ENCODE measurements at places on chromosomes 6 and 20. TPM values are rescaled to one million over a fixed set of nuclear protein-coding genes. Genes with fewer than 3 reads are reported as not detected.

NUDT3 gene
- total RNA-seq = 14.8 TPM

GRCh38 chr6:117399924-117400323, 25.8 kb downstream of the ROS1 start:
- no peak for DNase-seq

GRCh38 chr6:141736104-141736503, 396.6 kb upstream of the GJE1 start:
- no peak for DNase-seq

DNA sequence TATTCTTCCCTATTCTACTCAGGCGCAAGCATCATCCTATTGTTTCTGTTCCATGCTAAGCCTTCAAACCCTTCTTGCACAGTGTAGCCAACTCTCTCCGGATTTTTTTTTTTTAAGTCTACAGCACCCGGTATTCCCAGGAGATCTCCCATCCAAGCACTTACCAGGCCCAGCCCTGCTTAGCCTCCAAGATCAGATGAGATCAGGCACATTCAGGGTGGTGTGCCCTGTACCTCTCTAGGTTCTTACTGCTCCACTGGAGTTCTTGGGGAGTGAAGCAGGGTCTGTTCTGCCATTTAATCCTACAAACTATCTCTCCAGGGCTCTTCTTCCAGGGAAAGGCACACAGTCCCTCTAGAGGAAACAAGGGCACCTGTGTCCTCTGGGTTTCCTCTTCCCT, 14.9 kb upstream of the NUP153 start:
- DNase-seq = no peak

MAS1 gene
- not detected for total RNA-seq

- no peak for DNase-seq
Observed at GRCh38 chr6:37889051-37889450, 69.5 kb downstream of the ZFAND3 start.

- DNase-seq = no peak
Observed at GRCh38 chr6:52908526-52908925, 972 bp downstream of the GSTA3 start.

DNA sequence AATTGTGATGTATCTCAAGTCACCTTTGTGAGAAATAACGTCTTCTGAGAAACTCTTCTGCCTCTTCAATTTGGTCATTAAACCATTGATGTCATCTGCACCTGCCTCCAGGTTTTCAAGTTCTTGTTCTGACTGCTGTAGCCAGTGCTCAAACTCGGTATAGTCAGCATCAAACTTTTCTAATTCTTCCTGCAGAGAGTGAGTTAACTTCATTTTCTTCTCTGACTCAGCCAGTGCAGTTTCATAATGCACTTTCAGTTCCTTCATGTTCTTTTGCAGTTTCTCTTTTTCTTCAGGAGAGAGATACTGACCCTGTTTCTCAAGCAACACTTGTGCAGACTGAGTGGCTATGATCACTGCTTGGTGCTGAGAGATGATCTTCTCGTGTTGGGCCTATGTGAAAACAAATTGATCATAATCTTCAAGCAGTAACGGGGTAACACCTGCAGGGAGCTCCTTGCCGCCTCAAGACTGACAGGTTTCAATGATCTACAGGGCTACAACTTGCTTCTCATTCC, 48.8 kb downstream of the DST start:
- DNase-seq = peak; percentile 18

DNA sequence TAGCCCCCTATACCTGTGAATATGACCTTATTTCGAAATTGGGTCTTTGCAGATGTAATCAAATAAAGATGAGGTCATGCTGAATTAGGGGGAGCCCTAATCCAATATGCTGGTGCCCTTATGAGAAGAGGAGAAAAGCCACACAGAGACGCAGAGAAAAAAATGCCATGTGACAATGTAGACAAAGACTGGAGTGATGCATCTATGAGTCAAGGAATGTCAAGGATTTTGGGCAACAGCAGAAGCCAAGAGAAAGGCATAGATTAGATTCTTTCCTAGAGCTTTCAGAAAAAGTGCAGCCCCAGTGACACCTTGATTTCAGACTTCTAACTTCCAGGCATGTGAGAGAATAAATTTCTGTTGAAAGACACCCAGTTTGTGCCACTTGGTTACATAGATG, 47.4 kb upstream of the HS3ST5 start:
- no peak for DNase-seq

GRCh38 chr20:21682521-21682954, 22.9 kb upstream of the PAX1 start:
- no peak for DNase-seq

DNA sequence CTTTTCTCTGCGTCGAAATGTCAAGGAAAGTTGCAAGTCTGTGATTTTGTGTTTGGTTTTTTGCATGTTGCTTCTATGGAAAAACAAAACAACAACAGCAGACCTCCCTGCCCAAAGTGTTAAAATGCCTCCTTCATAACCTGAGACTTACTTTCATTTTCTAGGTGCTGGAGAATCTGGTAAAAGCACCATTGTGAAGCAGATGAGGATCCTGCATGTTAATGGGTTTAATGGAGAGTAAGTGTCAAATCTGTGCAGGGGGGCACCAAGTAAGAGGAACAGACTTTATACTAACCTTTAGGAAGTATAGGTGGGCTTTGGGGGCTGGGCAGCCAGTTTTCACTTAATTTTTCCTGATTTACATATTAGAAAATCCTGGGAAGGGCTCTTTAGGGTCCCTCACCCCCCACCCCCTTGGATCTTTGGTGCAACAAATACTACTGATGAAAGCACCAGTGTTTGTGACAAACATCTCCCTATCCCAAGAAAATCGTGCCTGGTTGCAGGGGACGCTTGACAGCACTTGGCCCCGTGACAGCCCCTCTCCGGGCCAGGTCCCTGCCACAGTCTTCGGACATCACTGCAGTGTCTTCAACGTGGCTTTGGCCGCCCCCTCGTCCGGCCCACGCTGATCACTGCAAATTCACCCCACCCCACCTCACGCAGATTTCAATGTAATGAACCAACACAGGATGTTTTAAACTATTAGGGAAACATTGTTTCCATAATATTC, 43.1 kb downstream of the GNAS start:
- DNase-seq = no peak

DNA sequence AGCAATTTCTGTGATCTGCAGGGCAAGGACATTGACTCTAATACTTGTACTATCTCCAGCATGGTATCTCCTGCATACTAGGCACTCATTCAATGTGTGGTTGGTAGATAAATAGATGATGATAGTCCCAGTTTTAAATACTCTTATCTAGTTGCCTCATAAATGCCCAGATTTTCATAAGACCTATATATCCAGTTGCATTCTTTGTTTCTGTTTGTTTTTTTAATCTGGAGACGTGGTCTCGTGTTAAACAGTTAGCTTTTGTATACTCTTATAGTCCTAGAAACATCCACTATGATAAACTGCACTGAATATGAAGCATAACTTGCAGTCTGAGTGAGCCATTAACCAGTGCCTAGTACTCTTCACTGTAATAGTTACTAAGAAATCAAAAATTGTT, 35.5 kb upstream of the SUMO4 start:
- DNase-seq = no peak

DNA sequence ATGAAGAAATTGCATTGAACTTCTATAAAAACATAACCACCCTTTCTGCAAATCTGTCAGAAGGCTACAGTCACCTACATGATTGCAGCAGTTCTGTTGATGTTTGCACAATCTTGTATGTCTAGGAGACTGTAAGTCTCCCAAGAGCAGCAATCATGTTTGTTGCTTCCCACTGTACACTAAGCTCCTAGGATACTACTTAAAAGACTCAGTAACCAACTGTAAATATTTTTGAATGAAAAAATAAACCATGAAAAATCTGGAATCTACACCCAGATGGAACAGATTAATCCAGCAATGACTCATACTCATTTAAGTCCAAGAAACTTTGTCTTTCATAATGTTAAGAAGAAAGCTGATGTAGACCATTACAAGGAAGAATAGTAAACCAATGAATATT, 168.5 kb upstream of the ATXN1 start:
- no peak for DNase-seq

SRMS gene
- total RNA-seq = not detected

DNA sequence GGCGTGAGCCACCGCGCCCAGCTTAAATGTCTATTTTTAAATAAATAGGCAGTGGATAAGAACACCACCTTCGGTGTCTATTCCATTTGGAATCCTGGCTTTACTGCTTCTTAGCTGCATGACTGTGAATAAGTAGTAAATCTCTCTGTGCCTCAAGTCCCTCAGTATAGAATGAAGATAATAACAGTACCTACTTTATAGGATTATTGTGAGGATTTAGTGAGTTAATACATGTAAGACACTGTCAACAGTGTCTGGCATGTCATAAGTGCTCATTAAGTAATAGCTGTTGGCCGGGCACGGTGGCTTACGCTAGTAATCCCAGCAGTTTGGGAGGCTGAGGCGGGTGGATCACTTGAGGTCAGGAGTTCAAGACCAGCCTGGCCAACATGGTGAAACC, 10.1 kb downstream of the TPX2 start:
- DNase-seq = no peak

DNA sequence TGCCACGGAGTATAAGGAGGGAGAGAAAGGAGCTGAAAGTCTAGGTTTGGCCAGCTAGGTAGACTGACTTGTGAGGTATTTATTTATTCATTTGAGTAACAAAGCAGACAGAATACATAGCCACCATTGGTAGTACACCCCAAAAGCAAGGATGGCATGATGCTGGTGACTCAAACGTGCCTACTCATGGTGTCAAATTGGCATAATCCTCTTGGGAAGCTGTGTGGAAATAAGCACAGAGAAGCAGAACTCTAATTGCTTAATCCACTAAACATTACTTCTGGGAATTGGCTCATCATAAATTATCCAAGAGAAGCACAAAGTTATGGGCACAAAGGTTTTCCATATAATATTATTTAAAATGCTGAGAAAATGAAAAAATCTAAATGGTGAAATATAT, 2.5 kb downstream of the DEFB132 start:
- DNase-seq = no peak

GRCh38 chr6:22149501-22150367, 147.1 kb downstream of the PRL start:
- DNase-seq = no peak

SGK1 gene
- 120 TPM for total RNA-seq

GRCh38 chr6:69933239-69933638, 66.9 kb downstream of the COL19A1 start:
- no peak for DNase-seq

Measured in CD4-positive, alpha-beta T cell (primary cell).